ENCODE measurements at places on chromosomes 6 and 20.

GRCh38 chr6:15252195-15252594 lies 6.3 kb downstream of the JARID2 start:
- no peak for DNase-seq

- peak; percentile 17 for DNase-seq
Observed at GRCh38 chr6:45156075-45156474, 172.1 kb upstream of the RUNX2 start.

DNA sequence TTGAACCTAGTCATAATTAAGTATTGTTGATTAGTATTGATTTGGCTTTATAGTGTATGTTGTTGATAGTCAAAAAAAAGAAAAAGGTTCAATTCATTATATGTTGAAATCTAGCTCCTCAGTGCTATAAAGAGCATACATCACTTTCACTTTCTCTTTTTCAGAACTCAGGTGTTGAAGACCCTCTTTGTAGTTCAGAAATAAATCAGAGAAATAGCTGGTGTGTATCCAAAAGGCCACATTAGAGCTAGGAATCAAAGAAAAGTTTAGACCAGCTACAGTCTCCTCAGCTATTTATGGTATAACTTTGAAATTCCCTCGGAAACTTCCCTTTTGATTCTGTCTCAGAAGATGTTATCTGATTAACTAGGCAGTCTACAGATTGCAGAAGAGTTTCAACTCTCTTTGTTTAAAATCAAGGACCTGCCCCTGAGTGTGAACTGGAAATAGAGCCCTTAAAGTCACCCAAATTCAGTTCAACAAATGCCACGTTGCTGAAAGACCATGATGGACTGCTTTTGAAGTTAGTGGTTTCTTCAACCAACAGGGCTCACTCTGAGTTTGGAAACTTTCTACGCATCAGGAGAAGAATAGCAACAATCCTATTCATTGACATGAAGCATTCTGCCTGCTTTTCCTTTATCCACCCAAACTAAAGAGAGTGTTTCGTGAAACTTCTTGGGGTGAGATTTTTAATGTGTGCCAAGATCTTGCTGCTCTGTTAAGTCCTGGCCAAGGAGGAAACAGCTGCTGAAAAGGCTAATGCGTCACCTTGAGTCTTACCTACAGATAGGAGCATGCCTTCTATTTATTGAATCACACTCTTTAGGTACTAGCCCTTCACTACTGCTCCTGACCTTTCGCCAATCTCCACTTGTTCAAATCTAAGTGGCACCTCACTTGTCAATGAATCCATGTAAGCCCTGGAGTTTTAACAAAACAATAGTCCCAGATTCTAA lies 111.7 kb downstream of the TNFRSF21 start:
- no peak for DNase-seq

- DNase-seq: no peak
Observed at GRCh38 chr20:16271450-16271849, 301.8 kb downstream of the KIF16B start.

DNA sequence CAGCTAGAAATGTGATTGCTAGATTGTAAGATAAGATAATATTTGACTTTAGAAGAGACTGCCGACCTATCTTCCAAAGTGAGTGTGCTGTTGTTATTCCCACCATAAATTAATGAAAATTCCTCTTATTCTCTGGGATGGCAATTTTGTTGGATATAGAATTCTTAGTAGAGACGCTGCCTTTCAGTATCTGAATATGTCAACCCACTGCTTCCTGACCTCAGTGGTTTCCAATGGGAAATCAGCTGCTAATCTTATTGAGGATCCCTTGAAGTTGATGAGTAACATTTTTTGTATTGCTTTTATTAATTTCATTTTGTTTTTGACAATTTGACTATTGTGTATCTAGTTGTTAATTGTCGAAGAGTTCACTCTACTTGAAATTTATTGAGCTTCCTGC lies 313.0 kb downstream of the BMP2 start:
- DNase-seq: no peak

- DNase-seq: no peak
Observed at GRCh38 chr6:11218102-11218442, 14.4 kb downstream of the NEDD9 start.

- DNase-seq: no peak
Observed at GRCh38 chr6:154292855-154293519, 63.6 kb downstream of the IPCEF1 start.

Measured in NCI-H526 (cell line).